Renal cortex interstitium (tissue), 15 donors: ENCODE measurements at places on chromosomes 13 and 19. TPM values are rescaled to one million over a fixed set of nuclear protein-coding genes. Genes with fewer than 3 reads are reported as not detected.

- no peak for DNase-seq
Measured at GRCh38 chr13:99656844-99657381, 155.6 kb downstream of the TM9SF2 start.

GRCh38 chr13:105471673-105472072 lies 1063.8 kb downstream of the EFNB2 start:
- no peak for DNase-seq

GRCh38 chr19:4431296-4431695 lies 26.3 kb downstream of the UBXN6 start:
- DNase-seq, result no peak

DAPK3 gene
- polyA plus RNA-seq, result 50.8 TPM

IFNL1 gene
- not detected for polyA plus RNA-seq

ZNF829 gene
- polyA plus RNA-seq, result 7.1 TPM

PDX1 gene
- not detected for polyA plus RNA-seq
